ENCODE measurements at places on chromosomes 2 and 18.

DNA sequence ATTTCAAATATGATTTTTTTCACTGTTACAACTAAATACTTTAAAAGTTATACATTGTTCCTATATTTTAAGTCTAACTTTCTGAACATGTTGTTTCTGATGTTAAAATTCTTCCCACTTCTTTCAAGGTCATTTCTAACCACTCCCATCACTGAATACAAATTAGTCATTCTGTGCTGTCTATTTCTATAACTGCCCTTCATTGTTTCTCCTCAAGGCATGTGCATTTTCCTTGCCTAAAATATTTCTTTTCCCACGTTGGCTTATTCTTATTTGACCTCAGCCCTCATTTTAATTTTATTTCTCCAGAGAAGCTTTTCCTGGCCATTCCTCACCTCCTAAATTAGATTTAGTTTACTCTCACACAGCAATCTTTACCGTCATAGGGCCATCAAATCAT is 198.9 kb upstream of the GULP1 start:
- DNase-seq = no peak

GRCh38 chr18:63940008-63940407 is 9.1 kb upstream of the HMSD start:
- no peak for DNase-seq

- no peak for DNase-seq
Observed at GRCh38 chr2:147227313-147227712, 617.5 kb upstream of the ACVR2A start.

GRCh38 chr2:17515652-17516051 is 2.6 kb downstream of the RAD51AP2 start:
- DNase-seq = no peak

GRCh38 chr2:35033748-35034147 is 1321.8 kb upstream of the CRIM1 start:
- DNase-seq = no peak

GRCh38 chr2:100277540-100278207 is 44.6 kb downstream of the LONRF2 start:
- no peak for DNase-seq

- DNase-seq = no peak
Observed at GRCh38 chr18:28541934-28542333, 365.0 kb upstream of the CDH2 start.

GRCh38 chr2:15359716-15360531 is 201.2 kb downstream of the NBAS start:
- DNase-seq = no peak

DNA sequence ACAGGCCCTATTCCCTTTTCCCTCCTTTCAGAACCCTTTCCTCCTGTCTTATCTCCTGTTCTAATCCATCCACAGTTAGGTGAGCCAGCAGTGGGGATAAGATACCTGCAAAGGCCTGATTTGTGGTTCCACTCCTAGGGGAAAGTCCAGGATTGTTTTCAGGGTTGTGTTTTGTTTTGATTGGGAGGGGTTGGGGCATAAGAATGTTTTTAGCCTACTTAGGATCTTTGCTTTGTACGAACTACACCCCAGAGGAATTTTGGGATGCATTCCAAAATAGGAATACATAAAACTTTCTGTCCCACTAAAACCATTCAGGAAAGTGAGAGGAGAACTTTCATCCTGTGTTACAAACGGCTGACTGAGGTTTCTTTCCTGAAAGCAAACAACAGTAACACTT is 150.8 kb upstream of the PGAP1 start:
- no peak for DNase-seq

DNA sequence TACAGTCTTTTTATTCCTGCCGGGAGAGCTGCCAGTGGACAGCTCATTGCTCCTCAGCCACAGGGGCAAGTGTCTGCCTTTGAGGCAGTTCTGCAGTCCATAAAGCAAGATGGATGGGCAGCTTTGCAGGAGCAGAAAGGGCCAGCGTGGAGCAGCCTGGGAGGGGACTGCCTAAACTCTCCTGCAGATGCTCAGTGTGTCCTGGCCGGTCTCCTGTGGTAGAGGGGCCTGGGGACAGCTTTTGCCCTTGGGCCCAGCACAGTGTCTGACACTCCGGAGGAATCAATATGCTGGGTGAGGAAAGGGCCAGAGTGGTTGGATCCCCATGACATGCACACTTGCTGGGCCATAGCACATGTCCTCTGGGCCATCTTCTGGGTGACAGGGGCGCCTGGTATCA is 65.7 kb upstream of the DAPL1 start:
- DNase-seq = no peak
